Activated T-cell treated with anti-CD3 and anti-CD28 coated beads for 1 hour (primary cell): ENCODE measurements at places on chromosomes 7 and 10.

- DNase-seq = no peak
Measured at GRCh38 chr7:14995774-14996173, 93.2 kb upstream of the DGKB start.

DNA sequence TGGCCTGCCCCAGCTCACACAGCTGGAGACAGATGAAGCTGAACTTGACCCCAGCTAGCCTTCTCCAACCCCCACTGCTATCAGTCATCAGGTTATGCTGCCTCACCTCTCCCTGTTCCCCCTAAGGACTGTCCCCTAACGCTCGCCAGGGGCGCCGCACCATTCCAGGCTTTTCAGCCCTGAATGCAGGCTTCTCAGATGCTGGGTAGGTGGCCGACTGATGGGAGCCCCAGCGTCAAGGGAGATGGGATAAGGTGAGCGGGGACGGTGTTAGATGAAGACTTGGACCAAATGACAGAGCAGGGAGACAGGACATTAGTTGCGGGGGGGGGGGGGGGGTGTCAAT, 15.8 kb upstream of the OPALIN start:
- DNase-seq = no peak

DNA sequence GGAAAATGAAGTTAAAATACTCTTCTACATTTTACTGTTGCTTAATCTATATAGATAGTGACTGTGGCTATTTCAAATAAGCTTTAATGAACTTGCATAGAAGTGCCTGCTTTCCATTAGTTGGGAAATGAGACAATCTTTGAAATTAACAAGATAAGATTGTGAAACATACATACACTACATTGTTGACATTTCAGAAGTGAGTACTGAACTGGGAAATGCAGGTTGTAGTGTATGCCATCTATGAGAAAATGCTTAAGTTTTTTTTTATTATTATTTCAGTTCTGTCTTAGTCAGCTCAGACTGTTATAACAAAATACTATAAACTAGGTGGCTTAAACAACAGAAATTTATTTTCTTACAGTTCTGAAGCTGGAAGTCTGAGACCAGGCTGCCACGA, 49.6 kb upstream of the CSTF2T start:
- DNase-seq = no peak

DNA sequence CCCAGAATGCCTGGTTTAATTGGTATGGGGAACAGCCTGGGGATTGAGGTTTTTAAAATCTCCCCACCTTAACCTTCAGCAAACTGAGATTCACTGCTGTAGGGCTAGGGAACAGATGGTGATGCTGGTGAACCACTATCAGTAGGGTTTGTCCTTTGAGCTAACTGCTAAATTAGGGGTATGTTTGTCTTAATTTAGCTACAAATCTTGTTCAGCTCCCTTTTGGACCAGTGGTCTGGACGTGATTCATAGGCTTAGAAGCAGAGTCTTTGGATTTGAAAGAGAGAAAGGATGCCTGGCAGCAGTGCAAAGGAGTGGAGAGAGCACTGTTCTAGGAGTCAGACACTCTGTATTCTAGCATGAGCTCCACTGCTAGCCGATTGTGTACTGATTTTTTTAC, 2.8 kb downstream of the HDAC9 start:
- no peak for DNase-seq

DNA sequence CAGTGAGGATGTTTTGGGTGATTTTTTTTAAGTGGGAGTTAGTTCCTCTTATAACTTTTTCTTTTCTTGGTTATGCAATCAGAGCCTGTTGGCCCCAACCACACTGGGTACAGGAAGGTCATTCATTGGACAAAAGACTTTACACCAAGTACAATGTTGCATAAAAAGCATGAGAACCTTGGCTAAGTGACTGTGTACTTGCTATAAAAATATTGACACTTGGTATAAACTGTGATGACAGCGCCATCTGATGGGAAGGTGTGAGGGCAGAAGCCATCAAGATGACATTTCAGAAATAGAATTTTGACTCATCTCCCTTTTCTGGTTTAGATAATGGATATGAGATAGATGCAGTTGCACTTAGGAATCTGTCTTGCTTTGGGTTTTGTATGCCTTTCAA, 126.4 kb upstream of the CCDC6 start:
- no peak for DNase-seq

- no peak for DNase-seq
Measured at GRCh38 chr7:21939858-21940372, 5.8 kb downstream of the CDCA7L start.

- no peak for DNase-seq
Measured at GRCh38 chr10:115844591-115844990, 428.4 kb downstream of the GFRA1 start.

- DNase-seq = no peak
Measured at GRCh38 chr7:91342346-91342745, 78.1 kb downstream of the FZD1 start.

DNA sequence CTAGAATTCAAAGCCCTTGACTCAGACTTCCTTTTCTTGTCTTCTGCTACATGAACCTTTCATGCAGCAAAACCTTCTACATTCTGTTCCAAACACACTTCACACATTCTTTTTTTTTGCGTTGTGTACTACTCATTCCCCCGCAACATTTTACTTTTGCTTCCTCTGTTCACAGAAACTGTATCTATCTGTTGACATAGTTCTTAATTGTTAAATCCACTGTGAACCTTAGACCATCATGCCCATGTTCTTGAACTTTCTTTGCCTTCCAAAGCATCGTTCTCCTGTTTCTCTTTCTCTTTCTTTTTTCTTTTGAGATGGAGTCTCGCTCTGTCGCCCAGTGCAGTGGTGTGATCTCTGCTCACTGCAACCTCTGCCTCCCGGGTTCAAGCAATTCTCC, 14.2 kb downstream of the CCSER2 start:
- no peak for DNase-seq

GRCh38 chr7:4774658-4775249, 669 bp upstream of the AP5Z1 start:
- no peak for DNase-seq

GRCh38 chr10:43888586-43888985, 239.9 kb upstream of the ZNF32 start:
- no peak for DNase-seq

DNA sequence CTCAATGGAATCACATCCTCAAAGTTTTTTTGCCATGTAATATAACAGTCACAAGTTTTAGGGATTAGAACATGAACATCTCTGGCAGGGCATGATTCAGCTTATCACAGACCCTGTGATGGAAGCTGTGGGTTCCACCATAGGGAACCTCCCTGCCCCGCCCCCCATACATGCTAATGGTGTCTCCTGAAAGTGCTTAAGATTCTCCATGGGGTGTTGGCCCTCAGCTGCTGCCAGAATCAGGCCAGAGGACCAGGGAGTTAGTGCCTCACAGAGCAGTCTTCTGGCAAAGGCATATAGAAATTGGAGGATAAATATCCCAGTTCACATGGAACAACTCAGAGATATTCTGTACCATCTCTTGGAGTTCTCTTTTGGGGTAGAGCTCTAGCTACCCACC, 119.4 kb downstream of the RAB11FIP2 start:
- no peak for DNase-seq

GRCh38 chr10:43825421-43825820, 176.7 kb upstream of the ZNF32 start:
- no peak for DNase-seq

GRCh38 chr10:107583974-107584373, 419.5 kb upstream of the SORCS1 start:
- DNase-seq = no peak

DNA sequence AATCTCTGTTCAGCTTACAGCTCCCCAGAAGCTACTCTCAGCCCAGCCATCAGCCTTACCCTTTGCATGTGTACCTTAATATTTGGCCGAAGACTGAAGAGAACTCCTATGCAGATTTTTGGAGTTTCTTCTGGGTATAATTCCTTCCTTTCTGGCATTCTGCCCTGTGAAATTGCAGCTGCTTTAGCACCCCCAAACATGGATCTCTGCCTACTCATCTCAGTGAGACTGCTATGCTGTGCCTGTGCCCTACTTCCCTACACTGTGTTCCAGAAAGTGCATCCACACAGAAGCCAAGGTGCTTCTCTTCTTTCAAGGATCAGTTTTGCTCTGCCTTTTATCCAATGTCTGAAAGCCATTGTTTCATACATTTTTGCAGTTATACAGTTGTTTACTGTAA, 81.6 kb downstream of the NPY start:
- no peak for DNase-seq

GRCh38 chr10:95655571-95656290, 780 bp downstream of the ALDH18A1 start:
- no peak for DNase-seq

DNA sequence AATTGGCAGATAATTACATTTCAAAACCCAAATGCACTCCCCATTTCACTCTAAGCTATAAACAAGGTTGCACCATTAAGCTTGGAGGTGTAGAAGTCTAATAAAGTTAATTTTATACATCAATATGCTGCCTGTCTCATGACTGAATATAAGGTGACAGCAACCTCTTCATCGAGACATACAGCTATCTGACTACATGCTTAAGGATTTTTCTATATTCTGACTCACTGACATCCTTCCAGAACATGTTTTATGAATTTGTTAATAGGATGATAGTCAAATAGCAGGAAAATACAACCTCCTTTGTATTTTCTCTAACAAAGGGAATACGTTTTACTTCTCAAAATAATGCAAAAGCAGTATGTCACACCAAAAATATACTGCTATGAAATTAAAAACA, 76.6 kb downstream of the NRBF2 start:
- DNase-seq = no peak

DNA sequence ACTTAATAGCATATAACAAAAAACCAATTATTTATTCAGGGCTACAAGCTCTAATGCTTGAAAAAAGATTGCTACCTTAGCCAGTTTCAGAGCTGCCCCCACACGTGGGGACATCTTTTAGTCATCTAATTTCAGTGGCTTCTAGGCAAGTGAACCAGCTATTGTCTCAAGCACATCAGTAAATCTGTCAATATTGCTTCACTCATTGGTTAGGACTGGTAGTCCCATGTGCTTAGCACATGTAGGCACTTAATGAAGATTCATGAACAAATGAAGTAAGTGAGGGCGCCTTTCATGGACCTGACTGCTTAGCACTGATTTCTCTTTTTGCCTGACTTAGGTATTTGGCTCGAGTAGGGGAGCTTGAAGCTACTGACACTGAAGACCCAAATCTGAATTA, 19.6 kb downstream of the ENTPD7 start:
- no peak for DNase-seq

- DNase-seq = no peak
Measured at GRCh38 chr7:106521541-106521940, 139.4 kb downstream of the CCDC71L start.

DNA sequence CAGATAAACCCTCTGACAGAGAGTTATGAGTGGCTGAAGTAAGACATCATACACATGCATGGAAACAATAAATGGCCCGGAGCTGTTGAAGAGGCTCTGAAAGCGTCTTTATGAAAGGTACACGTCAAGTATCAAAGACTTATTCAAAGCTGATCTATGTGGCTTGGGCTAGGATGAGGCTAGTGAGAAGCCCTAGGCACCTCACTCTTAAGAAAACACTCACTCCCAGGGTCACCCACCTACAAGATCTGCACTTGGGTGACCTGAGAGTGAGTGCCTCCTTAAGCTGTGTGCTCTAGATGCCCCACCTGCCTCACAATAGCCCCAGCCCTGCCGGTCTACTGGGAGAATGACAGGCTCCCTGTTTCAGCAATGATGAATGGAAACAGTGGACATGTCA, 1.1 kb upstream of the GIMAP1 start:
- no peak for DNase-seq

DNA sequence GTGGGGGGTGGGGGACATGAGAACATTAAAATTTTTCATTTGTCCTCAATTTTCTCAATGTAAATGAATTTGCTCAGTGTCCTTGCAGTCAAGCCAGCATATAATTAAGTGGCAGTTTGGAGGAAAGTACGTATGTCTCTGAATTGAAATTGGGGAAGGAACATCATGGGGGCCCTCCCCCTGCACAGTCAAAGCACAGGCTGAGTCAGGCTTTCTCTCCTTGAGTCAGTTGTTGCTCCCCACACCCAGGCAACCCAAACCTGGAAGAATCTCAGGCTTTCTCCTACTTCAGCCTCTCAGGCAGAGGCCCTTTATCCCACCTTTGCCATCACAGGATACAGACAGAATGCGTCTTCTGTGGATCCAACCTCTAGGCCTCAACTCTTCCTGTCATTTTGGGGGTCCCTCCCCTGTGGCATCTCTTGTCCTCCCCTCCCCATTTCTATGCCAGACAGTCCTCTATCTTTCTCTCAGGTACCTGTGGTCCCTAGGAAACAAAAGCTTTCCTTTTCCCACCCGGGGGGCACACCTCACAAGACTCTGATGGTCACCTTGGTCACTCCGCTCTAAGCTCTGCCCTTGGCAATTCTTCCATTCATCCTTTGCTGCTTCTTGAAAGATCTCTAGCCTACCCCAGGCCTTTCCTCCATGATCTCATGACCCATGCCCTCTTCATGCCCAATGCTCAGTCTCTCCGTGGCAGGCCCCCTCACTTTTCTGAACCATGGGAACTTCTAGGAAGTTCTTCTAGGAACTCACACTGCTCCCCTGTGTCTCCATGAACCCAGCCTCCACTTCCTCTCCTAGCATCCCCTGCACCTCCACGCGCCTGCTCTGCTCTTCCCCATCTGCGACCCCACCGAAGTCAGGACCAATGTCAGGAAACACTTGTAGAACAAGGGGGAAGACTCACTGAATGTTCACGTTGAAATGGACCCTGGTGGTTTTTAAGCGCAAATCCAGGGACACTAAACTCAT, 40.4 kb downstream of the CREB3L2 start:
- no peak for DNase-seq

DNA sequence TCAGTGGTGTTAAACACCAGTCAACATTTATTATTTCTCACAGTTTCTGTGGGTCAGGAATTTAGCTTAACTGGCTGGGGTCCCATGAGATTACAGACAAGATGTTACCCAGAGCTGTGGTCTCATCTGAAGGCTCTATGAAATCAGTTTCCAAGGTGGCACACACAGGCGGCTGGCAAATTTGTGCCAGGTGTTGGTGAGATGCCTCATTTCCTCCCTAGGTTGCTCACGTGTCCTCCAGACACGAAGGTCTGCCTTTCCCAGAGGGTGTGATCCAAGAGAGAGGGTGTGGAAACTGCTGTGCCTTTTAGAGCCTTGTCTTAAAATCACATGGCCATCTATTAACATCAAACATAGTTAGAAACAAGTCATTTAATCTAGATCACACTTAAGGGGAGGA, 209.0 kb downstream of the JCAD start:
- no peak for DNase-seq

GRCh38 chr7:47253650-47254080, 328.2 kb downstream of the TNS3 start:
- no peak for DNase-seq
